Kidney (tissue), 22 donors: ENCODE measurements at places on chromosomes 5 and 9. TPM values are rescaled to one million over a fixed set of nuclear protein-coding genes. Genes with fewer than 3 reads are reported as not detected.

DNA sequence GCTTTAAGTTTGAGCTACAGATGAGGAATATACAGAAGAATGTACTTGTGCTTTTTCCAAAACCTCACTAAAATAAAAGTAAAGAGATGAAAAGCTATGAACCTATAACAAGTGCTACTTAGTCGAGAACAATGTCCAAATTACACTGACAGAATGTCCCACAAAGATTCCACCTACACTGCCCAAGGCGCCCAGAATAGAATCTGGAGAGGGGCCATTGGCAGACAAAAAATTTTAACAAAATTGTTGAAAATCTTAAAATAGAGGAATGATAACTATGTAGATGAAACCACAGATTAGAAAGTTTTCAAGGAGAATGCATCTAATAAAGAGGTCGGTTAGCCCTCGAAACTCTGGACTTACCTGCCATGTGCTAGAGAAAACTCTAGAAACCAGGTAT, 235.3 kb downstream of the CETN3 start:
- DNase-seq, result no peak

GRCh38 chr5:11040345-11040744, 279.3 kb upstream of the DAP start:
- peak; percentile 11 for DNase-seq

GRCh38 chr9:93807166-93808074, 147.7 kb downstream of the BARX1 start:
- no peak for DNase-seq

DNA sequence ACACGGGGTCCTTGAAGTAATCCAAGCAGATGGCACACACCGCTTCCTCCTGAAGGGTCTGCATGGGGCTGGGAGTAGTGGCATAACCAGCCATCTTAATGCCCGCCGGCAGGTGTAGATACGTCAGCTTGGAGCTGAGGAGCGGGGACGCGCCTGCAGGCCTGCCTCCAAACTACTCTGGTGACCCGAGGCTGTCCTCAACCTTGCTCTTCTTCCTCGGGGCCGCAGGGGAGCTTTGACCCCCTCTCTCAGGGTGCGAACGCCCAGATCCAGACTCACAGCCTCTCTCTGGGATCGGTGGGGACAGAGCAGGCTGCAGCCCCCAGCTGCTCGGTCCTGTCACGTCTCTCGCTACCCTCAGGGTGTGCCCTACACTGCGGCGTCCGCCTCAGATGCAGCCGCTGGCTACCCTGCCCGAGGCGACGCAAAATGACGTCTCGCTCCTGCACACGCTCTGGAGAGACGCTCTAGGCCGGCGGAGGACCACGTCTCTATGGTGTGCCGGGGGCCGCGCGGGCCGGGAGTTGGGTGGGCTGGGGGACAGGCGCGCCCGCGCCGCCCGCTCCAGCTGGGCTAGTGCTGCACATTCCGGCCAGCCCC, at the start of gene TRIM52:
Gene TRIM52 (minus strand): TSS at position 424 of the 600 bp plus-strand sequence. CDS start 330 bp downstream, at position 94.
- DNase-seq, result peak; percentile 92

WNT8A gene
- not detected for total RNA-seq

RAB3C gene
- 3.7 TPM for total RNA-seq
